Right forelimb (tissue), 1 donor: ENCODE measurements at places on chromosomes 12 and 14.

- DNase-seq: no peak
These were observed 43.5 kb downstream of the LMO3 start for GRCh38 chr12:16562435-16562834.

DNA sequence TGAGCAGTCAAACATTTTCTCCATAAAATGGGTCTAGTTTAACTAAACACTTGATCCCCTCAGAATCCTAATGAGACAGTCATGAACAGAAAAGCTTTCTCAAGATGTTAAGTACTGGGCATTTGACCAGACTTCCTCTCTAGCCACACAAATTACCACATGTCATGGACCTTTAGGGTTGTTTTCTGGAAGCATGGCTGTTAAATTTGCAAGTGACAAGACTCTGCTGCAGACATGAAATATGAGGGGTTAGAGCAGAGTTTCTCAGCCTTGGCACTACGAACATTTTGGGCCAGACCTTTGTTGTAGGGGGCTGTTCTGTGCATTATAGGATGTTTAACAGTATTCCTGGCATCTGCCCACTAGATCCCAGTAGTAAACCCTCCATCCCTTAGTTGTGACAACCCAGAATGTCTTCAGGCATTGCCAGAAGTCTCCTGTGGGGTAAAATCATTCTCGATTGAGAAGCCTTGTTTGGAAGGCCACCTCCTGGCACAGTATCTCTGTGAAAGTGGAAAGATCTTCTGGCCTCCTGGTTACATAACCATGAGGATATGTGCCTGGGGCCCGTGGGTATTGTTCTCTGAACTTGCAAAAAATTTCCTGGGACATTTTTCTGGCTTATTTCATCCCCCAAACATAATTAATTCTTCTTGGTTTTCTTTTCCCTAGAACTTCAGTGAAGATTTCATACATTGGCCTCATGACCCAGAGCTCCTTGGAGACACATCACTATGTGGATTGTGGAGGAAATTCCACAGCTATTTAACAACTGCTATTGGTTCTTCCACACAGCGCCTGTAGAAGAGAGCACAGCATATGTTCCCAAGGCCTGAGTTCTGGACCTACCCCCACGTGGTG, 4.3 kb downstream of the TMEM106C start:
- DNase-seq: no peak

DNA sequence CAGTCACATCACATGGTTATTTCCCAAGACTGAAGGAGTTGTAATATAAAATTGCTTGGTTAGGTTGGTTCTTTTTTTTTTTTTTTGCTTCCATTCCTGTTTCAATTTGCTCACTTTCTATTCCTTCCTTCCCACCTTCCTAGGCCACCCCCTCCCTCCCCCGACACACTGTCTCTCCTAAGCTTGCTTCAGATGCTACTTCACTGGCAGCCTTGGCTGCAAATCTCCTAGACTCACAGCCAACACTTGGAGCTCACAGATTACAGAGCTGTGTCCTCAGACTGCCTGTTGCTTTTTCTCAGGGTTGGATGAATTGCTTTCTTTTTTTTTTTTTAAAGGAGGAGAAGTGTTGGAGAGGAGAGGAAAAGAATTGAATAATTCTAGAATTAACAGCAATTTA, 77.3 kb upstream of the GRIN2B start:
- DNase-seq: no peak

DNA sequence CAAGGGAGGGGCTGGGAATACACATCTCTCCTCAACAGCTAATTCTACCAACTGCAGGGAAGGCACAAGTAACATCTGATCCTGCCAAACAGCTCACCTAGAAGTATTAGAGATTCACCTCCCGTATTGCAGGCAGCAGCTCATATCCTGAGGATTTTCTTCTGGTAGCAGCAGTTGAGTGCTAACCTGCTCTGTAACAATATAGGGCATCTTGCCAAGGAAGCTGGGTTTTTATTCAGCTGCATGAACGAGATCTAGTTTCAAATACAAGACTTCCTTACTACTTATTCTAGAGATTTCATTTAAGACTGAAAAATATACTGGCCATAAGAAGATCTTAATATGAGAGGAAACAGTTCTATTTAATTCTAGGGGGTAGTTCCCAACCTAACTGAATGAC, 261.4 kb upstream of the USP15 start:
- no peak for DNase-seq

GRCh38 chr12:57250541-57250940, 446 bp downstream of the STAC3 start:
- no peak for DNase-seq

GRCh38 chr12:121793440-121793837, at the start of gene RHOF:
RHOF (minus strand) TSS chr12:121793688; CDS start chr12:121793633, 55 bp downstream.
- no peak for DNase-seq

DNA sequence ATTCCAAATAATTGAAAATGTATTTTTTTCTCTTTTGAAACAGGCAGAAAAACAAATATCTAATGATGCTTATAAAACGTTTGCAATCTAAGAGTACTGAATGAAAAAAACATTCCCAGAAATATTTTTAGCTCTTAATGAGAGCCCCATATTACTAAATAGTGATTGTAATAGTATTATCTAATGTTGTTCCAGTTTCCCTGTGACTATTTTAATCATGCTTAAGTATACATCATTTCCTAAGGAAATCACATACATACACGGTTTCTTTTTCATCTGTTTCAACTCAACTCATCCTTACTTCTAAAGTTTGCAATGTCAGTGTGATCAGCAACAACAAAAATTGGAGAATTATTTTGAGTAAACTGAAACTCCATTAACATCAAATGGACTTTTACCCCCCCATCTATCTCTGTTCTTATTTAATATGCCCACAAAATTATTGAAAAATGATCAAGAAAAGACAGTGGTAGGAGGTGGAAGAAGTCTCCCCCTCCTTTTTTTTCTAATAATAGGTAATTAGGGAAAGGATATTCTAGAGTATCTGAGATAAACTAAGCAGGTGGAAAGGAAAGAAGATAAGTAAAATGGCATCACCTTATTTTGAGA, 530.1 kb upstream of the ATP2B1 start:
- no peak for DNase-seq

- no peak for DNase-seq
These were observed 39.8 kb downstream of the GRIN2B start for GRCh38 chr12:13941258-13942249.

GRCh38 chr14:66105815-66106214, 380.4 kb upstream of the CCDC196 start:
- DNase-seq: no peak

GRCh38 chr12:30594509-30594908, 101.2 kb downstream of the IPO8 start:
- DNase-seq: no peak

GRCh38 chr12:105920161-105920684, 218.5 kb downstream of the NUAK1 start:
- DNase-seq: peak; percentile 56

DNA sequence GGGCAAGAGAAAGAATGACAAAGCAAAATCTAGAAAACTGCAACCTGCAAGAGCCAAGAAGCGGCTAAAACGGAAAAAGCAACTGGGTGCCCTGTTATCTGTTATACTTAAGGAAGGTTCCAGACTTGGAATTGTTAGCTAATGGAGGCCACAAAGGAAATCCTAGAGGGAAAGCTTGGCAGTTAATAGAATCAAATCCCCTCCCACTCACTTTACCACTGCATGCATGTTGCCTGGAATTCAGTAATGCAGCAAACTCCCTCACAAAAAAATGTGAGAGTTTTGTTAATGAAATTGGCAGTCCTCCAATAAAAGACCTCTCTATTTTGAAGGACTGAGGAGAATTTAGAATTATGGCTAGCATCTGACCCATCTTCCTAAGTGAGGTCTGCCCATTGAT, 164.2 kb upstream of the SOX5 start:
- DNase-seq: no peak

DNA sequence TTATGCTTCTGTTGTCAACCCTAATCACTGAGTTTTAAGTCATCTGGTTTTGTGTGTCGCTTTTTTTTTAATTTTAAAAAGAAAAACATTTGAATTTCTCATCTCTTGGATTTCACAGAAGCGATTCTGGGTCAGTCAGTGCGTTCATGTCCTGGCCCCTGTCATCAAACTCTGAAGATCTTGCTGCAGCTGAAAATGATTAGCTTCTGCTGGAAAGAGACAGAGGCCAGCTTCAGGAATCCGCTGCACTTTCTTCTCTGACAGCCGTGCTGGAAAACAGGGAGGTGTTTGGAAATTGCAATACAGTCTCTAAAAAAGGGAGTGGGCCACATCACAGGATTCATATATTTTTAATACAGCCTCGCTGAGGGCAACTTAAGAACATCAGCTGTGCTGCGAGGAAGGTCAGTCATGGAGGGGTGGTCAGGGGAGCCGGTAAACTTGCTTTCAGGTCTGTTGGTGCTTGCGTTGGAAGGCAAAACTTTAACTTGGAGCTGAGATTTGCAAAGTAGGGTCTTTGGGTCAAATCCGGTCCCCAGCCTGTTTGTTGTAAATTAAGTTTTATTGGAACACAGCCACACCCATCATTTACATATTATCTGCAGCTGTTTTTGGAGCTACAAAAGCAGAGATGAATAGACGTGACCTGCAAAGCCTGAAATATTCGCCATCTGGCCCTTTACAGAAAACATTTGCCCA, 190.8 kb downstream of the AACS start:
- DNase-seq: no peak

DNA sequence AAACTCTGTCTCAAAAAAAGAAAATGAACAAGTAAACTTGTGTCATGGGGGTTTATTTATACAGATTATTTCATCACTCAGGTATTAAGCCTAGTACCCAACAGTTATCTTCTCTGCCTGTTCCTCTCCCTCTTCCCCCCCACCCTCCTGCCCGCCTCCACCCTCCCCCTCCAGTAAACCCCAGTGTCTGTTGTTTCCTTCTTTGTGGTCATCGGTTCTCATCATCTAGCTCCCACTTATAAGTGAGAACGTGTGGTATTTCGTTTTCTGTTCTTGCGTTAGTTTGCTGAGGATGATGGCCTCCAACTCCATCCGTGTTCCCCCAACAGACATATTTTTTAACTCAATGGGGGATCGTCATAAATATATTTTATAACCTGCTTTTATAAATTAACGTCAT, 12.3 kb downstream of the IL31 start:
- DNase-seq: no peak

GRCh38 chr14:23933108-23933741, 20.3 kb upstream of the DHRS4 start:
- DNase-seq: peak; percentile 48

DNA sequence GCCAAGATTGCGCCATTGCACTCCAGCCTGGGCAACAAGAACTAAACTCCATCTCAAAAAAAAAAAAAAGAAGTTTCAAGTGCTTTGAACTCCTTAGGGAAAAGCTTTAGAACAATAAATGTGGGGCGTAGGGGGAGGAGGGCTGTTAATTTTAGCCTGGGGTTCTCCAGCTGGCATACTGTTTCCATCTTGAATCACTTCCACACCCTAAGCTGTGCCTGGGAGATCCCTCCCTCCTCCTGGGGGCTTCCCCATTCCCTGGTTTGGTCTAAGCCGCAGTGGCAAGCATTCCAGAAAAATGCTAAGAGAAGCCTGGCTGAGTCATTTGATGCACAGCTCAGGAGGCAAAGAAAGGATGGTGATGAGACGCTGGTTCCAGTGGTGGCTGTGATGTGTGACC, 2.3 kb upstream of the ZNF384 start:
- DNase-seq: no peak

DNA sequence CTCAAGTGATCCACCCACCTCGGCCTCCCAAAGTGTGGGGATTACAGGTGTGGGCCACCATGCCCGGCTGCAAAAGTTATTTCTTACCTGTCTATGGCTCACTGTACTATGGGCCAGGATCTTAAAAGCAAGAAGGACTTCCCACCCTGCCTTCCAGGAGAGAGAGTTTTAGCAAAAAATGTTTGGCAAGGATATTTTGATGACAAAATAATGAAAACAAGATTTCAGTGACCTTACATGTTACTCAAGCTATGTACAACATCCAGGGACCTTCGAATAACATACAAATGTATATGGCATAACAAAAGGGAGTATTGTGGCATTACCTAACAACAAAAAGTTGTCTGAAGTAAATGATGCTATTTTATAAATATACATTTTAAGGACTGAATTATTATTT, 55.1 kb downstream of the ANO6 start:
- DNase-seq: no peak

DNA sequence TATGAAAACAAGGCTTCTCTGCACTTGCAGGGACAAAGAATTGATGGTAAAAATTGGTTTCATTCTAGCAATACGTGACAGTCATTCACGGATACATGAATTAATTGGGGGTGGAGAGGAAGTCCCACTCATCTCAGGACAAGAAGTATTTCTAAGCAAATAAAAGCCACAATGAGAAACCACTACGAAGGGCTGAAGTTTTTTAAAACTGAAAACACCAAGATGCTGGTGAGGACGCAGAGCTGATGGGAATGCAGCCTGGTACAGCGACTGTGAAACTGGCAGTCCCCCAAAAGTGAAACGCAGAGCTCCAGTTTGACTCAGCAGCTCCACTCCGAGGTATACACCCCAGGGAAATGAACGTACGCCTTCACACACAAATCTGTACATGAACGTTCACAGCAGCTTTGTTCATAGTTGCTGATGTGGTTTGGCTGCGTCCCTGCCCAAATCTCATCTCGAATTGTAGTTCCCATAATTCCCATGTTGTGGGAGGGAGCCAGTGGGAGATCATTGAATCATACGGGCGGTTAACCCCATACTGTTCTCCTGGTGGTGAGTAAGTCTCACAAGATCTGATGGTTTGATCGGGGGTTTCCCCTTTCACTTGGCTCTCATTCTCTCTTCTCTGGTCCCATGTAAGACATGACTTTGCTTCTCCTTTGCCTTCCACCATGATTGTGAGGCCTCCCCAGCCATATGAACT, 89.0 kb downstream of the SCARB1 start:
- DNase-seq: no peak

- DNase-seq: no peak
These were observed 1261.2 kb downstream of the TMEM121 start for GRCh38 chr14:106787626-106788025.

- DNase-seq: no peak
These were observed 24.7 kb downstream of the NGDN start for GRCh38 chr14:23494223-23494622.

GRCh38 chr14:59438195-59438647, 27.0 kb downstream of the GPR135 start:
- no peak for DNase-seq
